ENCODE measurements at places on chromosomes 5 and 9. TPM values are rescaled to one million over a fixed set of nuclear protein-coding genes. Genes with fewer than 3 reads are reported as not detected.

The FOXI1 gene
- not detected for total RNA-seq

The CFAP90 gene
- total RNA-seq = not detected

The LSM11 gene
- total RNA-seq = 4.4 TPM

The NOXA1 gene
- total RNA-seq = 5.6 TPM

The SPINK13 gene
- not detected for total RNA-seq

DNA sequence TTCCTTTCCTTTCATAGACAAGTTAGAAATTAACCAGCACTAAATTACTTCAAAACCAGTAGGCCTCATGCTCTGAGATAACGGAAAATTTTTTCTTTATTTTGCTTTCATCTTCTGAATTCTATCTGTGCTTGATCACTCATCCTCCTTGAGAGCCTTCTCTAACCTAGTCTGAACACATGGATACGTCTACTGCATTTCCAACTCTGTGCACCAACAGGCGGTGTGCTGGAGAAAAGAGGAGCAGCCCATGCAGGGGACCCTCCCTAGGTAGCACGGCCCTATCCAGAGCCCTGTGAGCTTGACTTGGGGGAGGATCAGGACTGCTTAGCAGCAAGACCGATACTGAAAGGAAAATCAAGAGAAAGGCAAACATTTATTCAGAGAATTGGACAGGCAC is 149.8 kb downstream of the AUH start:
- H3K27me3 ChIP-seq = no peaks in the 10 kb centered on the region
- H3K4me1 ChIP-seq = peaks cover 32% of the 10 kb centered on the region
- no peaks in the 10 kb centered on the region for H3K36me3 ChIP-seq
- peak; percentile 16 for DNase-seq
- H3K4me3 ChIP-seq = peak overlapping the region; percentile 18
- H3K27ac ChIP-seq = peak overlapping the region; percentile 13

- H3K36me3 ChIP-seq = no peaks in the 10 kb centered on the region
- no peak for DNase-seq
- H3K27me3 ChIP-seq = no peaks in the 10 kb centered on the region
- H3K4me3 ChIP-seq = no peak overlapping the region
- no peak overlapping the region for H3K27ac ChIP-seq
Measured at GRCh38 chr9:96442491-96442890, 7.5 kb upstream of the HABP4 start.

DNA sequence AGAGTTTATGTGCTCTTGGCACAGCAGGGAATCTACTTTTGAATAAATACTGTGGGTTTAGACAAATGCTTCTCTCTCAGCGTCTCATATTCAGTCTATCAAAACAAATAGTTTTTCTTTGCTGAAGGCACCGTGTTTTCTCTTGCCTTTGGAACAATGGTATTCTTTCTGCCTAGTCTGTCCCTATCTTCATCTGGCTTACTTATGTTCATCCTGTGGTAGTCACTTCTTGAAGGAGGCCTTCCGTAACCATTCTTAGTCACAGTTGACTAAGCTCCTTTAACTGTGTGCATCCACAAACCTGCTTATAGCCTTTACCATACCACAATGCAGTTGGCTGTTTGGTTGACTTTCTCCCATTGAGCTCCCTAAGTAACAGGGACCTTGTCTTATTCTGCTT is 45.9 kb downstream of the LARP1 start:
- H3K36me3 ChIP-seq = peaks cover 79% of the 10 kb centered on the region
- H3K27me3 ChIP-seq = no peaks in the 10 kb centered on the region
- no peak overlapping the region for H3K4me3 ChIP-seq
- DNase-seq = no peak
- H3K4me1 ChIP-seq = no peaks in the 10 kb centered on the region

- no peak overlapping the region for H3K4me3 ChIP-seq
- no peaks in the 10 kb centered on the region for H3K36me3 ChIP-seq
- DNase-seq = no peak
- no peaks in the 10 kb centered on the region for H3K27me3 ChIP-seq
- H3K4me1 ChIP-seq = no peaks in the 10 kb centered on the region
Measured at GRCh38 chr9:18768951-18769622, 263.9 kb downstream of the SAXO1 start.

DNA sequence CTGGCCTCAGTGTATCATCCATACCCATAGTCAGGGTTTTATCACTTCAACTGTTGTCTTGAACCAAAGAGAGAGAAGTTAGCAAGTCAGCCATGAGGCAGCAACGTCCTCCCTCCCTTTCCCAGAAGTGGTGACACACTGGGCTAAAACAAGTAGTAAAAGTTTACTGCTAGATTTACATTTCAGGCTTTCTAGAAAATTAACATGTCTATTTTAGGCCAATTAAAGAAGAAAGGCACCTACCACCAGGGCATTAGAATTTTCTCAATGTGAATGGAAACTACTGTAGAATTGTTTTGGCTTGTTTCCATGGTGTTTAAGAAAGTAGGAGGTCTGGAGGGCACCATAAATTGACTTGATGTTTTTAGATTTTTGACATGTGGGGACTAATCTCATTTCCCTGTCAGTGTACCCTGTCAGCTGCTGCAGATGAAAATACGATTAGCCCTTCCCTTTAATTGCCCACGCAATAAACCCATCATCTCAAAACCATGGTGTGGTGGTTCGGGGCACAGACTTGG is 121.8 kb upstream of the ELL2 start:
- H3K27ac ChIP-seq = no peak overlapping the region
- no peak for DNase-seq
- no peaks in the 10 kb centered on the region for H3K36me3 ChIP-seq
- no peak overlapping the region for H3K4me3 ChIP-seq
- H3K4me1 ChIP-seq = no peaks in the 10 kb centered on the region

DNA sequence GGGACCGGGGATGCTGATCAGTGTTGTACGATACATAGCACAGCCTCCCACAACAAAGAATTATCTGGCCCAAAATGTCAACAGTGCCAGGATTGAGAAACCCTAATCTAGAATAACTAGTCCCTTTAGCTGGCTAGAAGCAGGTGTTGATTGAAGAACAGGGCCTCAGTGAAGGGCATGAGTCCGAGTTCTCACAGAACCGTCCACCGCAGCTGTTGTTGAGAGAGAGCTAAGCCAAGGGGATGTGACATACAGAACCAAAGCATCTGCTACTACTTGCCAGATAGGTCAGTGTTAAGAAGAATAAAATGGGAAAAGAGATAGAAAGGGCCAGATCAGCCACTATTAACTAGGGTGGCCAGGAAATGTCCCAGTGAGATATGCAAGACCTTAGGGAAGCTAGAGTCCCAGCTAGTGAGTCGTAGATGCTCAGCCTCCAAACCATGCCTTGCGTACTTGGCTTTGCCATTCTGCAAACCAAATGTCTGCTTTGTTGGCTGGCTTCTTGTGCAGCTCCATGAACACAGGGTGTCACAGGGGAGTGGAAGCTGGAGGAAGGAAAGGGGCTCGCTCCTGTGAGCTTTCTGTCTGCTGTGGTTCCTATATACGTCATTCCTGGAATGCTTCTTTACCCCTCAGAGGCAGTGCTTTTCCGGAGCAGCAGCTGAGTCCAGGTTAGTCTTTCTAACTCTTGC is 68.9 kb downstream of the FBXO38 start:
- no peaks in the 10 kb centered on the region for H3K27me3 ChIP-seq
- no peak overlapping the region for H3K27ac ChIP-seq
- no peaks in the 10 kb centered on the region for H3K4me1 ChIP-seq
- H3K4me3 ChIP-seq = no peak overlapping the region

GRCh38 chr5:82509762-82510161 is 231.6 kb upstream of the RPS23 start:
- H3K27ac ChIP-seq = no peak overlapping the region
- DNase-seq = no peak
- no peaks in the 10 kb centered on the region for H3K4me1 ChIP-seq

DNA sequence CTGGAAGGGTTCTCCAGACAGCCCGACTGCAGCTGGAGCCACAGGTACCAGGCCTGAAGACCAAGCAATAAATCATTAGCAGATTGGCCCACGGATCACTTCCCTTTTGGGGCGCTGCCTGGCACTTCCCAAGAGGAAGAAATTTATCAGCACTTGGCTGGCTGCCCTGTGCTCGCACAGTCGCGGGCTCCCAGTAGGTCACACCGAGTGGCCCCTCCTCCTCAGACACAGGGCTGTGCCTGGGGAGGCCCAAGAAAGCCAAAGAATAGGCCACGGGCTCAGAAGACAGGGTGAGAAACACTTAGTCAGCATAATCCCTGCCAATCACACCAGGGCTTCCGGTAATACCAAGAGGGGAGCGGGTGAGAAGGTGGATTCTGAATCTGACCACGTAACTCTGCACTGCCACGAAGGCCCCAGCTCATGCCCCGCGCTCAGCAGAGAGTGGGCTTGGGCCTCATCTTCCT is 115.7 kb upstream of the MSX2 start:
- no peaks in the 10 kb centered on the region for H3K4me1 ChIP-seq
- H3K4me3 ChIP-seq = no peak overlapping the region
- no peaks in the 10 kb centered on the region for H3K36me3 ChIP-seq
- no peak for DNase-seq
- no peaks in the 10 kb centered on the region for H3K27me3 ChIP-seq

- no peaks in the 10 kb centered on the region for H3K4me1 ChIP-seq
- H3K4me3 ChIP-seq = no peak overlapping the region
- H3K27ac ChIP-seq = no peak overlapping the region
- H3K27me3 ChIP-seq = no peaks in the 10 kb centered on the region
- DNase-seq = no peak
Measured at GRCh38 chr5:78544561-78545201, 103.9 kb downstream of the LHFPL2 start.

GRCh38 chr9:78319197-78320029 is 22.5 kb downstream of the PSAT1 start:
- no peaks in the 10 kb centered on the region for H3K36me3 ChIP-seq
- H3K4me3 ChIP-seq = no peak overlapping the region

GRCh38 chr9:68500457-68501381 is 40.0 kb downstream of the TMEM252 start:
- no peak for DNase-seq
- no peaks in the 10 kb centered on the region for H3K27me3 ChIP-seq
- H3K4me1 ChIP-seq = no peaks in the 10 kb centered on the region
- no peak overlapping the region for H3K4me3 ChIP-seq
- H3K36me3 ChIP-seq = no peaks in the 10 kb centered on the region
- no peak overlapping the region for H3K27ac ChIP-seq

DNA sequence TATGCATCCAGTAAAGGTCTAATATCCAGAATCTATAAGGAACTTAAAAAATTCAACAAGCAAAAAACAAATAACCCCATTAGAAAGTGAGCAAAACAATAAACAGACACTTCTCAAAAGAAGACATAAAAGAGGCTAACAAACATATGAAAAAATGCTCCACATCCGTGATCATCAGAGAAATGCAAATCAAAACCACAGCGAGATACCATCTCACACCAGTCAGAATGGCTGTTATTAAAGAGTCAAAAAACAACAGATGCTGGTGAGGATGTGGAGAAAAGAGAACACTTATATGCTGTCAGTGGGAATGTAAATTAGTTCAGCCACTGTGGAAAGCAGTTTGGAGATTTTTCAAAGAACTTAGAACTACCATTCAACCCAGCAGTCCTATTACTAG is 86.1 kb downstream of the WWC1 start:
- H3K4me1 ChIP-seq = peaks cover 22% of the 10 kb centered on the region
- no peaks in the 10 kb centered on the region for H3K27me3 ChIP-seq
- H3K4me3 ChIP-seq = no peak overlapping the region
- no peaks in the 10 kb centered on the region for H3K36me3 ChIP-seq
- H3K27ac ChIP-seq = no peak overlapping the region
- peak; percentile 78 for DNase-seq

DNA sequence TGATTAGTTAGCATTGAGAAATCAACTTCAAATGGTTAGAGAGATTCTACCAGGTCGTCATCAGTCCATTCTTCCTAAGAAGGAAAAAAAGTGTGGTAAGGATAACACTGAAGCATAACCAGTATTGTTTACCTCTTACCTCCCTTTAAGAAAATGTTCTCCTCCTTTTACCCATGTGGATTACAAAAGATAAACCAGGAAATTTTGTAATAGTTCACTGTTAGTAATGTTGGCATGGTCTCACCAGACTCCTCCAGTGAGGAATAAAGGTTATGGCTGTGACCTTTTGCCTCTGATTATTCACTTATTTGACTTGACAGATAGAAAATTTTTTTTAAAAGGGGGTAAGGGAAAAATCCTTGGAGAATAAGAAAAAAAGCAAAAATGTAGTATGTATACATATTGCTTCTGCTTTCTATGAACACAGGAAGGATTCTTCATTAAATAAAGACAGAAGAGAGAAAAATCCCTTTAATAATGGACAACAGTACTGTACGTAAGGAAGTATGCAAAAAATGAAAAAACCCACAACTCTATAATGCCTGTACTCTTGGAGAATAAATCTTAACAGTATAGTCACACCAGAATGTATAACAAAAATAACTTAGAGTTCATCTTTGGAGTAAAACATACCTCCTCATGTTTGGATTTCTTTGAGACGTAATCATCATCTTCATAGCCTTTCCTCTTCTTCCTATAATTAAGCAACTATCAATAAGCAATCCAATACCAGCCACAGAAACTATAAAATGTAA is 18.1 kb downstream of the CCNH start:
- no peaks in the 10 kb centered on the region for H3K27me3 ChIP-seq
- no peak overlapping the region for H3K4me3 ChIP-seq
- H3K4me1 ChIP-seq = peaks cover 6% of the 10 kb centered on the region

- H3K36me3 ChIP-seq = no peaks in the 10 kb centered on the region
- no peaks in the 10 kb centered on the region for H3K27me3 ChIP-seq
- no peak for DNase-seq
- no peak overlapping the region for H3K27ac ChIP-seq
- no peaks in the 10 kb centered on the region for H3K4me1 ChIP-seq
- H3K4me3 ChIP-seq = no peak overlapping the region
Measured at GRCh38 chr9:107547303-107547702, 57.7 kb upstream of the KLF4 start.

- no peak overlapping the region for H3K27ac ChIP-seq
- peak; percentile 20 for DNase-seq
- no peaks in the 10 kb centered on the region for H3K36me3 ChIP-seq
- H3K27me3 ChIP-seq = peaks cover 9% of the 10 kb centered on the region
- H3K4me1 ChIP-seq = no peaks in the 10 kb centered on the region
Measured at GRCh38 chr5:33936004-33936380, 194 bp upstream of the RXFP3 start.

DNA sequence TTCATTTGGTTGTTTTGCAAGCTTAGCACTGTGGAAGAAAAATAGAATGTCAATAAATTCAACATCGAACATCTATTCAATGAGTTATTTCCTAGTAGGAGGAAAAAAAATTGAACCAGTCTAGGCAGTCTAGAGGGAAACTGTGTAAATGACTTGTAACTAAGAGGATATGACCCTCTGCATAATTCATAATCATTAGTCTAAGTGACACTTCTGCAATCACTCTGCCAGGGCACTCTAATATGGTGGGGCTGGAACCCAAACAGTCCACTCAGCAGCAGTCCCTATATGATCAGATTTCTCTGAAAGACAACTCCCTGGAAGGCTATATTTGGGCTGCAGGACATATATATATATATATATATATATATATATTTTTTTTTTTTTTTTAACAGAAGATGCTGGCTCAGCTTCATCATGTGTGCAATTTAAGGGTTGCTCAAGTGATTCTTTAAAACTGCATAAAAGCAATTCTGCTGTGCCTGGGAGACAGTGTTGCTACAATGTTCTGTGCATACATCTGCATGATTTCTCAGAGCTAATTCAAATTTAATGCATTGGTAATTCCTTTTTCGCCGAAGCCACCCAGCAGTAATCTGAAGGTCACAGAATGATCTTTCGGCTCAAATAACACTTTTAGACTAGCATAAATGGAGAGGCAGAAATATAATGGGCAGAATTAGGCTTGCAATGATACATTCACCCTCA is 482.1 kb upstream of the ZNF608 start:
- H3K27ac ChIP-seq = no peak overlapping the region
- H3K27me3 ChIP-seq = no peaks in the 10 kb centered on the region
- DNase-seq = no peak
- H3K36me3 ChIP-seq = no peaks in the 10 kb centered on the region
- no peaks in the 10 kb centered on the region for H3K4me1 ChIP-seq

- no peak overlapping the region for H3K27ac ChIP-seq
- H3K4me3 ChIP-seq = no peak overlapping the region
- no peaks in the 10 kb centered on the region for H3K27me3 ChIP-seq
- H3K36me3 ChIP-seq = no peaks in the 10 kb centered on the region
- no peak for DNase-seq
Measured at GRCh38 chr5:66661149-66661548, 65.0 kb downstream of the MAST4 start.
